ENCODE measurements at places on chromosomes 4 and X.
A peak's percentile ranks its signal among the peaks of the same experiment; 100 is the strongest.

DNA sequence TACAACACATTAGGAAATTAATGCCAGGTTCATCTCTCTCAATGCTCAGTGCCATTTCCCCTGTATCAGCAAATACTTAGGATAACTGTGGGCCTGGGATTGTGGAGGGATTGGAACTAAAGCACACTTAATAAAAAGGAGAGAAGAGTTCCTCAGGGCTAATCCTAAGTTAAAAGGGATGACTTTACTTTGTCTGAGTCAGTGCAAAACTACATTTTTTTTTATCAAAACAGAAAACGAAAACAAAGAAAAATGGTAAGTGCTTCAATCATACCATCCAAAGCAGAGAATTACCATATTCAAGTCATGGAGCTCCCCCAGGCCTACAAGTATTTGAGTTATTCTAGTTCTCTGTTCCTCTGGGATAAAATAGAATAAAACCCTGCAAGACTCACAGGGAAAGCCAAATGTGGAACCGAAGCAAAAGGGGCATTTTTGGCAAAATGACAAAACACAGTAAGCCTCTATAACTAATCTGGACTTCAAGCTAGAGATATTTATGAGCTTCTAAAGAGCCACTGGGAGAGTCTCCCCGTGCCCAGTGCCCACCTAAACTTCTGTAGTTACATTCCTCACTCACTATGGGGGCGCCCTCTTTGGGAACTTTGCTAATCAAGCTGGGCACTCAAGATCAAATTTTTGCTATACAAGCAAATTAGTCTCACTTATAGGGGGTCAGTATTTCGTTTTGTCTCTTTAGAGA lies 53.4 kb downstream of the PALLD start:
- no peak for DNase-seq

GRCh38 chr4:37717576-37717975 lies 31.4 kb upstream of the RELL1 start:
- no peak for DNase-seq

GRCh38 chr4:8280876-8281440 lies 11.4 kb downstream of the HTRA3 start:
- DNase-seq: no peak

DNA sequence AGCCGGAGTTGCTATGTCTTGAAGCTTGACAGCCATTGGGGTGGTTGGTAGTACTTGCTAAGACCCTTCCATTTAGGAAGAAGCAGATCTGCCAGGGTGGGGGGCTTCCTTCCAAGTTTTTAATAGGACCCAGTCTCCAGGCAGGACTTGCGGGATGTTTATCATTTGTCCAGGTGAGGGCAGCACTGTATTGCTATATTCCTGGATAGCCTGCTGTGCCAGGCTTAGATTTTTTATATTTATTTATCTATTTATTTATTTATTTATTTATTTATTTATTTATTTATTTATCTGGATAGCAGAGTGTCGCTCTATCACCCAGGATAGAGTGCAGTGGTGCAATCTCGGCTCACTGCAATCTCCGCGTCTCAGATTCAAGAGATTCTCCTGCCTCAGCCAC lies 87.4 kb upstream of the CT45A1 start:
- no peak for DNase-seq

DNA sequence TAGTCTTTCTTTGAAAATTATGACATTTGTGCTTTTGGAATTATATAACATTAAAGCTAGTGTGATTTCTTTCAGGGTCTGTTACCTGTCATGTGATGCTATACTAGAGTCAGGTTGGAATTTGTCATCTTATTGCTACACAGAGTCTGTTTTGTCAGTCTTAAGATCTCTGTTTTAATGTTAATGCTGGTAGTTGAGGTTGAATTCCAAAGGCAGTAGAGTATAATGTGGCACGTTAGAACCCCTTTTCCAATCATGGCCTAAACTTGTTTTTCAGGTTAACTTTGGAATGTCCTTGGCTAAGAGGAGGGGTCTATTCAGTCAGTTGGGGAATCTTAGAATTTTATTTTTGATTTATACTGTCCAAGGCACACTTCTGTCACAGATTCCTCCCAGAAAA lies 258.5 kb downstream of the PABPC4L start:
- DNase-seq: no peak

GRCh38 chrX:102832661-102833060 lies 104.4 kb upstream of the RAB40AL start:
- peak; percentile 71 for DNase-seq

GRCh38 chrX:129641941-129642340 lies 12.8 kb downstream of the APLN start:
- no peak for DNase-seq

- no peak for DNase-seq
Measured at GRCh38 chr4:86508436-86508835, 85.7 kb upstream of the PTPN13 start.

DNA sequence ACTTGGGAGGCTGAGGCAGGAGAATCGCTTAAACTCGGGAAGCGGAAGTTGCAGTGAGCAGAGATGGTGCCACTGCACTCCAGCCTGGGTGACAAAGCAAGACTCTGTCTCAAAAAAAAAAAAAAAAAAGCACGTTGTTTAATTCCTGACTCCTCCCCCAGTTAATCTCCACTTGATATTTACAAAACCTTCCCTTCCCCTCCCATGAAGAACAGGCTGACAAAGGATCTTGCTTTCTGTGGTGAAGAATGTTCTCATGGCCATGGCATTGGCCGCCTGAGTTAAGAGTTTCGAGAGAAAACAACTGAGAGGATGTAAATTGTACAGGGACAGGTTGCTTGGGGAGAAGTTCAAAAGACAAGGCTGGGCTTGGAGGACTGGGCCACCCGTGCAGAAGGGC lies 168.2 kb upstream of the BCOR start:
- peak; percentile 20 for DNase-seq

- DNase-seq: no peak
Measured at GRCh38 chr4:100042711-100043110, 92.6 kb upstream of the H2AZ1 start.

GRCh38 chrX:129682979-129683378 lies 28.2 kb upstream of the APLN start:
- no peak for DNase-seq
